CD8-positive, alpha-beta memory T cell (primary cell): ENCODE measurements at places on chromosomes 6 and 20. TPM values are rescaled to one million over a fixed set of nuclear protein-coding genes. Genes with fewer than 3 reads are reported as not detected.

The ADGRB3 gene
- not detected for total RNA-seq

DNA sequence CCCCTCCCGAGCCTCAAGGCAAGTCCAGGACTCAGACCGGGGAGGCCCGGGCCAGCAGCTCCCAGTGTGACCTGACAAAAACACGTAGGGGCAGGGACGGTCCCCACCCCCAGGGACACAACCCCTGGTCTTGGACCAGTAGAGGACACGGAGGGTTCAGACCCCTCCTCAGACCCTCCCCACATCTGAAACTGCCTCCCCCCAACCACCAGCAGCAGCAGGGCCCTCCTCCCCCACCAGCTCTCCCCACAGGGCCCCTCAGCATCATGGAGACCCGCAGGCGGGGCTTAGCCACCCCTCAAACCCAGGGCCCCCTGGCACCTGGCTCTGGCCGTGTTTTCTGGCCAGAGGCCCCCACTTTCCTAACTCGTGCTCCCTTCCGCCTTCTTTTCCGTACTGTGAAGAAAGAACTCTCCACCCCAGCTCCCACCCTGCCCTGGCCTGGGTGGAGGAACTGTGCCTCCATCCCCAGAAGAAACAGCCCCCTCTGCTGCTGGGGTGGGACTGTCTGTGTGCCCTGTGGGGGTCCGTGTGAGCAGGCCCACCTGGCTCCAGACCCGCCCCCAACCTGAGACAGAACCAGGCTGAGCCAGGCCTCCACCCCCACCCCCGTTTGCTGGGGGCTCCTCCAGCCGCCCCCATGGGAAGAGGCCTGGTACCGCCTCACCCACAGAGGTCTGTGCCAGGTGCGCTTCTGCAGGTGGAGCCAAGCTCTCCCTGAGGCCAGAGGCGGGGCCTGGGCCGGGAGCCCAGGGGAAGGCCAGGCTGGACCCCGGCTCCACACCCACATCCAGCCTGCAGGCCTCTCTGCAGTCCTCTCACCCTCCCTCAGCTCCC lies 39.0 kb upstream of the MDFI start:
- DNase-seq: no peak

DNA sequence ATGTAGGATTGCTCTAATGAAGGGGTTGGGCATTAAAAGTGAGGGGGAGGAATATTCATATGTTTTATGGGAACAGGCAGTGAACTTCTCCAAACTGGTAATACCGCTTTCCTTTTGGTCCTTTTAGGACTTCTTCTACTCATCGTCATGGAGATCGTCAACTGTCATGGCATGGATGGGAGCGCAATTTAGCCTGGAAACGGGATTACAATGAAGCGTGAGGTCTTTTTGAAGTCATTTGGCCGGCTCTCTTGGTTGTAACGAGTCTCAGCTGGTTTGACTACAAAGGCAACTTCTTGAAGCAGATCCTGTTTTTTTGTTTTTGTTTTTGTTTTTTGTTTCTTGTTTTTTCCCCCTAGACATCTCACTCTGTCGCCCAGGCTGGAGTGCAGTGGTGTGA lies 1.4 kb upstream of the HLA-E start:
- no peak for DNase-seq

GRCh38 chr6:65157025-65157424 lies 550.0 kb downstream of the EYS start:
- no peak for DNase-seq

The MEP1A gene
- total RNA-seq: not detected

The CCM2L gene
- total RNA-seq: not detected

- DNase-seq: no peak
Observed at GRCh38 chr6:77361018-77361417, 102.3 kb downstream of the HTR1B start.

GRCh38 chr6:2140438-2141128 lies 104.8 kb downstream of the GMDS start:
- no peak for DNase-seq

DNA sequence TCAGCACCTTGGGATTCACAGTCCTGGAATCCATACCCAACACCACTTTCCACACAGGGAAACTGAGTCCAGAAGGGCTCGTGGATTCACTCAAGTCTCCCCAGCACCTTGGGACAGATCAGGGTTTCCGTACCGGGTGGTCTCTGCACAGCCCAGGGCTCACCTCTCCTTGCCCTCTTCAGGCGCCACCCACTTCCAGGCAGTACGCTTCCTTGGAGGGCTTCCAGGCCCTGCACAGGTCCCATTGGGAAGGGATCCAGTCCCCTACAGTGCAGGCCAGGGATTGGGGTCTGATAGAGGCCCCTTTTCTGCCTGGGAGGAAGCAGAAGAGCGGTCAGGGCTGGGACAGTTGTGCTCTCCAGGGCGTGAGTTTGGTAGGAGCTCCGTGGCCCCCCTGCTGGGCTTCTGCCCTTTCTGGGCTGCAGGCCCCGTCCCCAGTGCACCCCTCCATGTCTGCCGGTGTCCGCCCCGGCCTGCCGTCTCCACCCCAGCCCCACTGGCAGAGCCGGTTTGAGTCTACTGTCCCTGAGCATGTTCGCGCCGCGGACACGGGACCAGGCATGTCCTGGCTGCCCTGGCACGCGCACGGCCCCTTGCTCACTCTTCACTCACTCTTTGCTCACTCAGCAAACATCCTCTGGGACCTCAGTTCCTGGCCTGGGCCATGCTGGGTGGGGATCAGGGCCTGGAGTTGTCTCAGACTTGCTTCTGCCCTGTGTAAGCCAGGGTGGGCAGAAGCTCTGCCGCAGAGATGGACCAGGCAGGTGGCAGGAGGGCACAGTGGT lies 12.6 kb downstream of the SRC start:
- no peak for DNase-seq

- no peak for DNase-seq
Observed at GRCh38 chr6:56204134-56204533, 43.2 kb downstream of the COL21A1 start.

DNA sequence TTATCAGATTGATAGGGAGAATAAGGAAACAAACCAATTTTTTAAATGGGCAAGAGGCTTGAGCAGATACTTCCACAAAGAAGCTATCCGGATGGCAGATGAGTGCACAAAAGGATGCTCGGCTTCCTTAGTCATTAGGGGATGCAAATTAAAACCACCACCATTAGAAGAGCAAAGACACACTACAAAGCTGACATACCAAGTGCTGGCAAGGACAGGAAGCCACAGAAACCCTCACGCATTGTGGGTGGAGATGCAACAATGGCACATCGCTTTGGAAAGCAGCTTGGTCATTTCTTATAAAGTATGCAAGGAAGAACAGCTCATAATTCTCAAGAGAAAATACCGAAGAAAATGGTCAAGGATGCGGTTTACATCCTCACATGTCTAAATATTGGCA lies 19.8 kb downstream of the BFSP1 start:
- DNase-seq: no peak

The ABHD12 gene
- 27.3 TPM for total RNA-seq

- DNase-seq: no peak
Observed at GRCh38 chr20:1935696-1936366, 40.6 kb downstream of the SIRPA start.

The LTV1 gene
- total RNA-seq: 64.2 TPM

DNA sequence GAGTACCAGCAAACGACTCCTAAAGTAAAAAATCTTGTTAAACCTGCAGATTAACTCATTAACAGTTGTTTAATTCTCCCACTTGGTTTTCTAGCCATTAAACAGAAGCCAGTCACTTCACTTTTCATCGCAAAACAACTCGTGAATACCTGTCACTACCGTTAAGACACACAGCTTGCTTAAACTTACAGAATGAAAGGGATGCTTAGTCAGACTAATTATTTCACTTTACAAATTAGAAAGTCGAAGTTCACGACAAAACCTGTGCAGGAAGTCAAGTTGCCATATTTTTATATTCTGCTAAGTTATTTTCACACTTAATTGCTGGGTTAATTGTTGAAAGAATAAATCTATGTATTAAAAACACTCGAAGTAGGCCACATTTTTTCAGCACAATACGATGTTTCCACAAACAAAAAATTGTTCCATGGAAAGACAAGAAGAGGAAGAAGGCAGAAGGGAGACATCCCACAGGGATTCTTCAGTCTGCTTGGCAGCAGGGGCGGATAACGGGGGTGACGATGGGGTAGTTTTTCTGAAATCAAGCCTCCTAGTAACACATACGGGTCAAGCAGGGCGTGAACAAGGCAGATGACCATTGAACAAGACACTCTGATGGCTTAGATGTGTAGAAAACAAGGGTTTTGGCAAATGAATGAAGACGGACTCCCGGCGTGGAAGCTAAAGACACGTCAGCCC lies 933 bp downstream of the SSR1 start:
- DNase-seq: no peak

The SIRPD gene
- total RNA-seq: not detected

The HDGFL1 gene
- total RNA-seq: not detected

DNA sequence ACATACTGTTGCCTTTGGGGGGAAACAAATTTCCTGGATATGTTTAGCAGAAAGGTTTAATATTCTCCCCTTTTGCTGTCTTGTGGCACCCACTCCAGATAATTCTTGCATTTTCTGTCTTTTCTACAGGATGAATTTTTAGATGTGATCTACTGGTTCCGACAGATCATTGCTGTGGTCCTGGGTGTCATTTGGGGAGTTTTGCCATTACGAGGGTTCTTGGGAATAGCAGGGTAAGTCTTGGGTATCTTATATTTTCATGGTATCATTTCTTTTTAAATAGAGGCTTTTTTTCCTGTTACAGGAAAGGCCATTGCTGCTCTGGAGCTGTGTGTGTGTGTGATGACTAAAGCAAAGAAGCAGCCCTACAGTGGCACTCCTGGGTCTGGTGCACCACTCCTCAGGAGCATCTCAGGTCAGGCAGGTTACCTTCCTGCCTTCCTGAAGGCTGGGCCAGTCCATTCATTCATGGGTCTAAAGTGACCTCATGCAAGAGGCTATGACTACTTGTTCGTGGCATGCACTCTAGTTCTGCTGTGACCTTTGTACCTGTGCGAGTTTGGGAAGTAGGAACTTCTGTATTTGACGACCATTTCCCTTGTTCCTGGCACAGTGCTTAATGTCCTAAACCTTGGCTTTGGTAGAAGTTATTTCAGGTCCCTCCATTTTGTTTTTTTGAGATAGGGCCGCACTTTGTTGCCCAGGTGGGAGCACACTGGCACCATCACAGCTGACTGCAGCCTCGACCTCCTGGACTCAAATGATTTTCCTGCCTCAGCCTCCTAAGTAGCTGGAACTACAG lies 2.2 kb downstream of the RAB5IF start:
- no peak for DNase-seq

DNA sequence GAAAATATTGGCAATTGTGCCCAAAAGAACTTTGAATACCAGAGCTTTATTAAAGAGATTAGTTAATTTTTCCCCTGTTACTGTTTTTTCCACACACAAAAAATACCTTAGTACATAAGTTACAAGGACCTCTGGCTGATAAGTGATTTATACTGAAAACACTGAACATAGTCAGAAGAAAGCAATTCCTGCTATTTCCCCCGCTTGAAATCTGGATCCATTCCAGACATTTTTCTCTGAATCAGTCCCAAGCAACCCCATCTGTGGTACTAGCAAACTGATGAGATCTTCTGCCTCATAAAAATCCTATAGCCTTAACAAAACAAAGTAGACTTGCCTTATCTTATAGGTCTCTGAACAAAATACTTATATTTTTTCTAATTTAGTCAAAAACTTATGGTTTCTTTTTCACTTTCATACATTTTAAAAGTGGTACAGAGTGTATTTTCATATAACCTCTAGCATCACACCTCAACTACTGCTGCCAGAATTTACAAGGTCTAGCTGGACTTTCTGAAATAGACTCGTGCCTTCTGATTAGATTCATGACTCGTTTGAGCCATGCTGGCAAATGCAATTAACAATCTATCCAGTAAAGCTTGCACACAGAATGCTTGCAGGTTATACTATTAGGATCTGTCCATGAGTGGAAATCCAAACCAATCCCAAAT lies 111.9 kb downstream of the TBX18 start:
- no peak for DNase-seq

- no peak for DNase-seq
Observed at GRCh38 chr6:7723554-7723953, 2.3 kb upstream of the BMP6 start.

DNA sequence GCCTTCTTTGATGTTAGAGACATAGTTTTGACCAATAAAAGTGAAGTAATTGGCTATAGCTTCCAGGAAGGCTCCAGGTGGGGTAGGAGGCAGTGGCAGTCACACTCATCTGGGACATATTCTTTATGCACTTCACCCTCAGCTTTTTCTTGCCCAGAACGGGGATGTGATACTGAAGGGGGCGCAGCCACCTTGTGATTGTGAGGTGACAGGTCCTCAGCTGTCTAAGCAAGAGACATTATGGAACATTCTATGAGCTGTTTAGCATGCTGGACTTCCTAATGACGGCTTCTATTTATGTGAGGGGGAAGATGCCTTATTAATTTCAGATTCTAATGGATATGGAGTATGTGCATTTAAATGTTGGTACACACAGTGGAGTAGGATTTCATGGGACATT lies 151.3 kb upstream of the ZFP64 start:
- DNase-seq: no peak

GRCh38 chr6:114092943-114093342 lies 122.0 kb upstream of the HDAC2 start:
- no peak for DNase-seq

- peak; percentile 72 for DNase-seq
Observed at GRCh38 chr6:170271771-170272314, 19.0 kb downstream of the DLL1 start.

DNA sequence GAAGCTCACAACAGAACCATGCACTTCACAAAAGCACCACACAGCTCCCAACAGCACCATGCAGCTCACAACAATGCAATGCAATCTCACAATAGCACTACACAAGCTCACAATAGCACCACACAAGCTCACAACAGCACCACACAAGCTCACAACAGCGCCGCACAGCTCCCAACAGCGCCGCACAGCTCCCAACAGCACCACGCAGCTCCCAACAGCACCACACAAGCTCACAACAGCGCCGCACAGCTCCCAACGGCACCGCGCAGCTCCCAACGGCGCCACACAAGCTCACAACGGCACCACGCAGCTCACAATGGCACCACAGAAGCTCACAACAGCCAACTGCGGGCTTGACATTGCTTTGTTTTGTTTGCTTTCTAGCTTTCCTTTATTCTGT lies 198.1 kb downstream of the DLL1 start:
- DNase-seq: no peak

GRCh38 chr6:39707962-39708683 lies 17.1 kb downstream of the KIF6 start:
- DNase-seq: no peak
